ENCODE measurements at places on chromosomes 13 and 19. TPM values are rescaled to one million over a fixed set of nuclear protein-coding genes. Genes with fewer than 3 reads are reported as not detected.

The ANGPTL8 gene
- total RNA-seq = not detected

The PAN3 gene
- total RNA-seq = 75.7 TPM

DNA sequence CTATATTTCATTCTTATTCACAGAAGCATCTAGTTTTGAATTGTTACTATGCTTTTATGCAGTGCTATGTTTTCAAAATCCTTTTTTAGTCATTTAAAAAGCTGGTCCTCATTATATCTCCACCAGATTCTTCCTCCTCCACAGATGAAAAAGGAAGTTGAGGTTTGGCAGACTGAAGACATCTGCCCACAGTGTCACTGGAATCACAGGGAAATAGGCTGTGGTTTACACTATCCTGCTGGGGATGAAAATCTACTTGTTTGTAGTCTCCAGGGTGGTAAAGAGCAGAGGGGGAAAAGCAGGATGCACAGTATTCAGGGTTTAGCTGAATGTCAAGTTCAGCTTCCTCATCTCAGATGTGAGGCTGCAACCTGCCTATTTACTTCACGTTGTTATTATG, 351.2 kb downstream of the DNAJC15 start:
- H3K27ac ChIP-seq = no peak overlapping the region
- H3K27me3 ChIP-seq = no peaks in the 10 kb centered on the region
- no peaks in the 10 kb centered on the region for H3K4me1 ChIP-seq
- H3K36me3 ChIP-seq = no peaks in the 10 kb centered on the region

- no peaks in the 10 kb centered on the region for H3K36me3 ChIP-seq
- H3K4me1 ChIP-seq = peaks cover 38% of the 10 kb centered on the region
- H3K4me3 ChIP-seq = peak overlapping the region; percentile 84
- H3K27ac ChIP-seq = peak overlapping the region; percentile 99
Measured at GRCh38 chr19:12668932-12669269, 2.3 kb downstream of the WDR83 start.

- H3K27ac ChIP-seq = no peak overlapping the region
- no peak overlapping the region for H3K4me3 ChIP-seq
- H3K27me3 ChIP-seq = no peaks in the 10 kb centered on the region
- H3K4me1 ChIP-seq = no peaks in the 10 kb centered on the region
Measured at GRCh38 chr19:3565139-3565538, 7.6 kb upstream of the HMG20B start.

- no peaks in the 10 kb centered on the region for H3K4me1 ChIP-seq
- no peak for DNase-seq
- H3K4me3 ChIP-seq = no peak overlapping the region
- H3K27me3 ChIP-seq = no peaks in the 10 kb centered on the region
- peaks cover 61% of the 10 kb centered on the region for H3K36me3 ChIP-seq
- no peak overlapping the region for H3K27ac ChIP-seq
Measured at GRCh38 chr19:56153507-56153906, 12.4 kb downstream of the ZNF444 start.

All from naive thymus-derived CD4-positive, alpha-beta T cell (primary cell).